Neural progenitor cell (in vitro differentiated cells): ENCODE measurements at places on chromosomes 11 and 22. TPM values are rescaled to one million over a fixed set of nuclear protein-coding genes. Genes with fewer than 3 reads are reported as not detected.
A peak's percentile ranks its signal among the peaks of the same experiment; 100 is the strongest.

The OR4D9 gene
- total RNA-seq: not detected in 2 replicates

The DAGLA gene
- 1.1 and 4.6 TPM in 2 replicates for total RNA-seq

The UPK3A gene
- total RNA-seq: 0.50 TPM in 1 of 2 replicates, not detected in the other

The TEX54 gene
- total RNA-seq: not detected in 2 replicates

DNA sequence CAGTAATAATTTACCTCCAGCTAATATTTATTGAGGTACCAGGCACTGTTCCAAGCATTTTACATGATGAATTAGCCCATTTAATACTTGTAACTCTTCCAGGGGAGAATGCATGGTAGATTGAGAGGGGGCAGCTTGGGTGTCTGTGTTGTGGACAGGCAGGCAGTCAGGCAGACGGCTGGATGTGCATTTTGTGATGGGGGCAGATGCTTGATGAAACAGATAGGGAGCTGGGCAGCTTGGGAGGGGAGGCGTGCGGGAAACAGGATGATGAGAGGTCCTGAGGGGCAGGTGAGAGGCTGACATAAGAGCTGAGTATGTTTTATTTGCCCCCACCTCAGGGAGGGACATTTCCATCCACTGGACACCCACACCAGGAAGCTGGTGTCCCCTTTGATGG is 33.1 kb upstream of the SHISAL1 start:
- DNase-seq: no peak
- H3K4me1 ChIP-seq: peaks cover 5% of the 10 kb centered on the region
- no peak overlapping the region for H3K4me3 ChIP-seq
- no peaks in the 10 kb centered on the region for H3K27me3 ChIP-seq
- no peak overlapping the region for H3K27ac ChIP-seq
- H3K36me3 ChIP-seq: no peaks in the 10 kb centered on the region

GRCh38 chr11:75931124-75931523 is 116.1 kb downstream of the UVRAG start:
- no peaks in the 10 kb centered on the region for H3K36me3 ChIP-seq
- no peaks in the 10 kb centered on the region for H3K27me3 ChIP-seq
- H3K4me1 ChIP-seq: peaks cover 2% of the 10 kb centered on the region
- DNase-seq: no peak
- H3K4me3 ChIP-seq: no peak overlapping the region

GRCh38 chr11:70925238-70925637 is 327.1 kb downstream of the SHANK2 start:
- H3K36me3 ChIP-seq: no peaks in the 10 kb centered on the region
- no peaks in the 10 kb centered on the region for H3K27me3 ChIP-seq
- peaks cover 11% of the 10 kb centered on the region for H3K4me1 ChIP-seq
- DNase-seq: no peak
- H3K27ac ChIP-seq: no peak overlapping the region

GRCh38 chr11:11669233-11669846 is 47.5 kb upstream of the GALNT18 start:
- H3K4me3 ChIP-seq: no peak overlapping the region
- H3K36me3 ChIP-seq: no peaks in the 10 kb centered on the region
- H3K27me3 ChIP-seq: no peaks in the 10 kb centered on the region
- H3K4me1 ChIP-seq: peaks cover 9% of the 10 kb centered on the region
- H3K27ac ChIP-seq: no peak overlapping the region

GRCh38 chr11:96412761-96413381 is 23.1 kb downstream of the JRKL start:
- H3K4me3 ChIP-seq: no peak overlapping the region
- H3K36me3 ChIP-seq: no peaks in the 10 kb centered on the region
- no peaks in the 10 kb centered on the region for H3K27me3 ChIP-seq

DNA sequence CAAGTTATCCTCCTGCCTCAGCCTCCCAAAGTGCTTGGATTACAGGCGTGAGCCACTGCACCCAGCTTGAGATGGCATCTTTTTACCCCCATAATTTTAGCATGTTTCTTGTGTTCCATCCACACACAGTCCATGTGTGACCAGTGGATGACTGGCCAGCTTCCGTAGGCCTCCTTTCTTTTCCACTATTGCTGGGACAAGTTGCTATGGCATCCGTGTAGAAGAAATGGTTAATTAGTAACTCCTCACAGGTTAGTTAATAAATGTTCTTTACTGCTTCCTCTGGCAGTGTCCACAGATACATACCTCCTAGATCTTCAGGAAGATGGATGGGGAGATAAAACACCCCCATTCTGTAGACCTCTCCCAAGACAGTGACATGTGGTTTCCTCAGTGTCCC is 154.3 kb upstream of the RASSF10 start:
- H3K27ac ChIP-seq: no peak overlapping the region
- no peak overlapping the region for H3K4me3 ChIP-seq
- no peak for DNase-seq

DNA sequence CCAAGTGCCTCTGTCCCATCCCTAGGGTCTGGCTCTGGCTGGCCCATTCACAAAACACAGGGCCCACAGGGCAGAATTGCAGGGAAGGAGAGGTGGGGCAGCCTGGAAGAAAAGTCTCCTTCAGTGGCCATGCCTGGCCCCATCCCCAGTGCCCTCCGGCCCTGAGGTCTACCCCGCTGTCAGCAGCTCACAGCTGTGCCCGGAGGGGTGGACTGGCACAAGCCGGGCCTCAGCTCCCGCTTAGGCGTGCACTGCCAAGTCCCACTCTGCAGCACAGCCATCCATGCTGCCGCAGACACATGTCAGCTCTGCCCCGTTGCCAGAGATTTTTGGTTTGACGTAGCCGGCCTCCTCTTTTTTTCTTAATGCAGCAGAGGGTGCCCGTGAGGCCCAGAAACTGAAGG is 3.9 kb upstream of the SCN2B start:
- peaks cover 20% of the 10 kb centered on the region for H3K4me1 ChIP-seq
- peak overlapping the region; percentile 30 for H3K4me3 ChIP-seq
- H3K36me3 ChIP-seq: no peaks in the 10 kb centered on the region
- H3K27me3 ChIP-seq: peaks cover 12% of the 10 kb centered on the region
- peak; percentile 76 for DNase-seq
- no peak overlapping the region for H3K27ac ChIP-seq
